ENCODE measurements at places on chromosomes 12 and 14.

DNA sequence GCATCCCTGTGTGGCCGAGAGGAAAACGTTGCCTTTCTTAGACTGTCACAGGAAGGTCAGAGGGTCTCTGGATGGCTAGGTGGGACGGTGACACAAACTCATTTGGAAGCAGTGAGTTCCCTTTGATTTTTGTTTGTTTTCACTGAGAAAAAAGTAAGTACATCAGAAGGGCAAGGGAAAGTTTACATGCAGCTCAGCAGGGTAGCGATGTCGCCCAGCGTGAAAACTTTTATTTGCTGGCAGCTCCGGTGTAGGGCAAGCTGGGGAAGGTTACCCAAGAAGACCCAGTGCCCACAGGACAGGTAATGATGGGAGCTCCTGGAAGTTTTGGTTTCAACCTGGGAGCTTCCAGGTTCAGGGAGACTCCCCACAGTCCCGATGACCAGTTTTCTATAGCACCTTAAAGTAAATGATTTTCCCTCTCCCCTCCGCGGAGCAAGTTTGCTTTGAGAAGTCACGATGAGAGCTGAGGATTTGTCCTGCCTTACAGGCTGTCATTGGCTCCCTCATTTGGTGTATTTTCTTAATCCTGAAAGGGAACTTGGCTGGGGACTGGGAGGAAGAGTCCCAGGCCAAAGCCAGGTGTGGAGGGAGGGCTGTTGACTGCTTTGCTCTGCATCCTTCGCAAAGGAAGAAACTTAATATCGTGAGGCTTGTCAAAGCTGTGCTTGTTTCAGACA is 64.7 kb upstream of the ESRRB start:
- no peak for DNase-seq

DNA sequence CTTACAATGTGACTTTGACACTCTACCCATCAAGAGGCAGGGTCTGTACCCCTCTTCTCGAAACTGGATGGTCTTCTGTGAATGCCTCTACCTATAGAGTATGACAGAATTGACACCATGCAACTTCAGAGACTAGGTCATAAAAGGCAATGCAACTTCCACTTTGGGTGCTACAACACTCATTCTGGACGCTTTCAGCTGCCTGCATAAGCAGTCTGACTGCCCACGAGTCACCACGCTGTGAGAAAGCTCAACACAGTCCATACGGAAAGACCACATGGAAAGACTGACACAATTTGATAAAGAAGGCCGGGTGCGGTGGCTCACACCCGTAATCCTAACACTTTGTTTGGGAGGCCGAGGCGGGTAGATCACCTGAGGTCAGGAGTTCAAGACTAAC is 14.9 kb downstream of the SLC7A7 start:
- no peak for DNase-seq

GRCh38 chr12:56998981-56999380 is 7.4 kb downstream of the ZBTB39 start:
- no peak for DNase-seq

DNA sequence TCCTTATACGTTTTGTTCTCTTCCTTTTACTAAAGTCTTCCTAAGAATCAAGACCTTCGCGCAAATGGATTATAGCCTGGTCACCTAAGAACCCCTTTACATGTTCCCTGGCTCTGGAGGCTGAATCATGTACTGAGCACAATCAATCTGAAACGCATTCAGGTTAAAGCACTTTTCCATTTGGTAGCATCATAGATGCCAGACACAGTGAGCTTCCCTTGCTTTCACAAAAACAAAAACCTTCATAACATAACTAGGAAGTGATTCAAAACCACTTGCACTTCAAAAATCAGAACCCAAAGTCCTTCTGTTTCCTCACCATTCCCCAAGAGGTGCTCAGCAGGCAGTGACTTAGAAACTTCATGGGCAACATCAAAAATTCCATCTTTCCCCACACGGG is 105.4 kb downstream of the CRACR2A start:
- DNase-seq, result no peak

- DNase-seq, result no peak
Observed at GRCh38 chr12:45303945-45304344, 88.0 kb downstream of the ANO6 start.

GRCh38 chr12:25362646-25363045 is 111.9 kb upstream of the KRAS start:
- no peak for DNase-seq

GRCh38 chr12:68890701-68891113 is 42.3 kb downstream of the CPM start:
- no peak for DNase-seq

GRCh38 chr12:3974883-3975282 is 101.7 kb upstream of the PARP11 start:
- DNase-seq, result no peak

DNA sequence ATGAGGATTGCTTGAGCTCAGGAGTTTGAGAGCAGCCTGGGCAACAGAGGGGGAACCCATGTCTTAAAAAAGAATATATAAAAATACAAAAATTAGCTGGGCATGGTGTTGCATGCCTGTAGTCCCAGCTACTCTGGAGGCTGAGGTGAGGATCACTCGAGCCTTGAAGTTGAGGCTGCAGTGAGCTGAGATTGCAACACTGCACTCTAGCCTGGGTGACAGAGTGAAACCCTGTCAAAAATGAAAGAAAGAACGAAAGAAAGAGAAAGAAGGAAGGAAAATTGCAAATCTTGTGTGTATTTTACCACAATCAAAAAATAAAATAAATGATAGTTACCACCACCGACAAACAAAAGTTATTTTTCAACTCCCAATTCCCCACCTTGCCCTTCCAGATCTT is 45.3 kb downstream of the SPRING1 start:
- no peak for DNase-seq

GRCh38 chr14:64855721-64856528 is 23.8 kb downstream of the SPTB start:
- DNase-seq, result no peak

DNA sequence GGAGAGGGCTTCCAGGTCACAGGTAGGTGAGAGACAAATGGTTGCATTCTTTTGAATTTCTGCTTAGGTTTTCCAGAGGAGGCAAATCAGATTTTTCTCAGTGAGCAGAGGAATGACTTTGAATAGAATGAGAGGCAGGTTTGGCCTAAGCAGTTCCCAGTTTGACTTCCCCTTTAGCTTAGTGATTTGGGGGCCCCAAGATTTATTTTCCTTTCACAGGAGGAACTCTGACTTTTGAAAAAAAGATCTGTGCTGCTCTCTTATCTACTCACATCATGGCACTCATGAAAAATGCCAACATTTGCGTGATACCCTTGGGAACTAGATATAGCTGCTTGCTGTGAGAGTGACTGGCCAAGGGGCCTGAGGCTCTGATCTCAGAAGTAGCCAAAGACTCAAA is 58.0 kb upstream of the EVL start:
- DNase-seq, result no peak

- no peak for DNase-seq
Observed at GRCh38 chr14:81594012-81594411, 60.4 kb upstream of the SEL1L start.

DNA sequence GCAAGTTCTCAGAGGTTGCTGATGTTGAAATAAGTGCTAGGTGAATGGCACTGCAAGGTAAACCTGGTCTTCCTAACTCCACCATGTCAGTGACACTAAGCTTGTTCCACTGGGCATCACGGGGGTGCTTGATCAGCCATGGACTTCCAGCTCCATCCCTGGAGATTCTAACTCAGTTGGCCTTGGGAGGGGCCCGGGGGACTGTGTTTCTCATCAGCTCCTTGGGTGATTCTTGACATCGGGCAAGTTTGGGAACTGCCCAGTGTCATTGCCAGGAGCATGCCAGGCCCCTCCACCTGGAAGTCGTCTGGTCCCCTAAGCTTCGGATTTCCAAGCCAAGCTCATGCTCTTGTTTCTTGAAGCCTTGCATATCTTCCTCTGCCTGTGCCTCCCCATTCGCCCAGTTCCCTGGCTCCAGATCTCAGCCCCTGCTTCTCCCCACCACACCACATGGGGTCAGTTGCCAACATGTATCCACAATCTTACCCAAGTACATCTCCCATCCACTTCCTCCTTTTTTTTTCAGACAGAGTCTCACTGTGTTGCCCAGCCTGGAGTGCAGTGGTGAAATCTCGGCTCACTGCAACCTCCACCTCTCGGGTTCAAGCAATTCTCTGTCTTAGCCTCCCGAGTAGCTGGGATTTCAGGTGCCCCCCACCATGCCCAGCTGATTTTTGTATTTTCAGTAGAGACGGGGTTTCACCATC is 30.7 kb upstream of the RFLNA start:
- DNase-seq, result no peak

GRCh38 chr14:22952418-22952817 is 4.5 kb downstream of the HAUS4 start:
- DNase-seq, result no peak

DNA sequence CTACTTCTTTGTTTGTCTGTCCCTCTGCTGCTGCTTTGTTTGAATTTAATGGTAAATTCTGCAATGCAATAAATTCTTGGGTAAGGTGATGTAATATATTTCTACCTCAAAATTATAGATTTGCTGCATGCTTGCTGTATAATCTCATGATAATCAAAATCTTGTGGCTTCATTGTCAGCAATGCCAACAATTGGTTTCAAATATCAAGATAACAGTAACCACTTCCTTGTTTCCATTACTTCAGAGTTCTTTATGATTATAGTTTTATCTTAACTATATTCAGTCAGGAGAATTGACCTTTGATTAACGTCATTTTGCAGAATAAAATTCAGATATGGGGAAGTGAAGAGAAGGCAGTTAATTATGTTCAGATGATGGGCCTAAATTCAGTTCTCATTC is 30.2 kb upstream of the RNU6-8 start:
- no peak for DNase-seq

GRCh38 chr14:98028162-98028561 is 1231.0 kb downstream of the VRK1 start:
- no peak for DNase-seq

- no peak for DNase-seq
Observed at GRCh38 chr12:26346736-26347135, 151.4 kb downstream of the SSPN start.

- DNase-seq, result no peak
Observed at GRCh38 chr14:36940476-36940875, 231.9 kb downstream of the SLC25A21 start.

GRCh38 chr12:80627782-80628181 is 79.7 kb upstream of the MYF6 start:
- no peak for DNase-seq

GRCh38 chr14:104184506-104184905 is 46.1 kb downstream of the KIF26A start:
- no peak for DNase-seq

DNA sequence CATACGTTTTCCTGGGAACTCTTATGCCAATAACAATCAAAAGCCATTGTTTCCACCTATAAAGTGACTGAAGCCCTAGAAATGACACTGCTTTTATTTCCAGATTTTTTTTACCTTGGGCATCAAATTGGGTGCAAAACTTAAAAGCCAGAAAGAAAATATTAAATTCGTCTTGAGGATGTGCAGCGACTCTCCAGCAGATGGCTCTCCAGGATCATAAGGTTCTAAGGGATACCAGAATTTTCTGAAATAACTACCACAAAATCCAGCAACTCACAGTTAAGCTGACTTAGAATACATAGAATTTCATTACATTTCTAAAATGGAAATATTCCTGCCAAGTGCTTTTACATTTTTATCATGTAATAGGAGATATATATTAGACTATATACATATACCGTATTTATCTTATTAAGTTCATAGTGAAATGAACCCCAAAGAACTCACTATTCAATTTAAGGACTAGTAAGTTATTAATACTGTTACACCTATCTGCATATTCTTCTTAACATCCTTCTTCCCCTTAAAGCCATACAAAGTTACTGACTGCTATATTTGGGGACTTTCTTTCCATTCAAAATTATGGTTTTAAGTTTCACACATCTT is 44.0 kb downstream of the ARMH4 start:
- DNase-seq, result peak; percentile 38

- DNase-seq, result no peak
Observed at GRCh38 chr12:83172441-83172840, 485.7 kb downstream of the TMTC2 start.

DNA sequence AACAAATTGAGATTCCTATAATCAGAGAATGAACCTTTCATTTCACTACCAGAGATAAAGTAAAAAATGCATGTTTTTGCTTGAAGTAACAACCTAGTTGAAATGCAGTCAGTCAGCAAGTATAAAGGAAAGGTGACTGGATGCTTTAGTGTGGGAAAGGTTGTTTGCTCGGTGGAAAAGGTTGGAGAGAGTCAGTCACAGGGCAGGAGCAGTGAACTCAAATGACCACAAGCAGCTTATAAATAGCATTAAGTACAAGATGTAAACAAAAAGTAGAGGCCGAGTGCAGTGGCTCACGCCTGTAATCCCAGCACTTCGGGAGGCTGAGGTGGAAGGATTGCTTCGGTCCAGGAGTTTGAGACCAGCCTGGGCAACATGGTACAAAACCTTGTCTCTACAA is 98.1 kb upstream of the FGD4 start:
- DNase-seq, result no peak

DNA sequence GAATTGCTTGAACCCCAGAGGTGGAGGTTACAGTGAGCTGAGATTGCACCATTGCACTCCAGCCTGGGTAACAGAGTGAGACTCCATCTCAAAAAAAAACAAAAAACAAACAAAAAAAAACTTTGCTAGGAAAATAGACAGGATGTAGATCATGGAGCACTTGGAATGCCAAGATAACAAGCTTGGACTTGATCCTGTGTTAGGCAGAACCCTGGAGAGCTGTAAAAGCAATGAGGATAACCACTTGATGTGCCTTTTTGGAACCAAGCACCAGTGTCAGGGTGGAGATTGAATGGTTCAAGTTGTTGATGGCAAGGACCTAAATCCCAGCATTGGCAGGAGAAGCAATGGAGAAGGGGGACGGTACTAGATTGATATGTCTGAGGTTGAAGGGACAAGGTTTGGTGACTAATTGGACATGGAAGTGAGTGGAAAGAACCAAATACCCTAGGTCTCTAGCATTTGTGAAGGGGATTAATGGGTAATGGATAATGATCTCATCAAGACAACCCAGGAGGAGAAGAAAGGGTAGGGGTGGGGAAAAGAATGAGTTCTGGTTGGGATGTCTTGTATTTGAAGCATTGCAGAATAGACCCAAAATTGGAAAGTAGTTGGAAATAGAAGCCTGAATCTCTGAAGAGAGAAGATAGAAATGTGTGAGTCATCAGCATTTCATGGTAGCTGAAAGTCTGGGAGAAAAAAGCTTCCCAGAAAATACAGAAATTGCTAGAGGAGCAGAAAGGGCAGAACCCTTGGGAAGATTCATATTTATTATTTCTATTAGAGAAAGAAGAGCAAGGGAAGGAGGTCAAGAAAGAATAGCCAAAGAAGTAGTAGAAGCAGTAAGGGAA is 176.7 kb downstream of the NUAK1 start:
- no peak for DNase-seq

DNA sequence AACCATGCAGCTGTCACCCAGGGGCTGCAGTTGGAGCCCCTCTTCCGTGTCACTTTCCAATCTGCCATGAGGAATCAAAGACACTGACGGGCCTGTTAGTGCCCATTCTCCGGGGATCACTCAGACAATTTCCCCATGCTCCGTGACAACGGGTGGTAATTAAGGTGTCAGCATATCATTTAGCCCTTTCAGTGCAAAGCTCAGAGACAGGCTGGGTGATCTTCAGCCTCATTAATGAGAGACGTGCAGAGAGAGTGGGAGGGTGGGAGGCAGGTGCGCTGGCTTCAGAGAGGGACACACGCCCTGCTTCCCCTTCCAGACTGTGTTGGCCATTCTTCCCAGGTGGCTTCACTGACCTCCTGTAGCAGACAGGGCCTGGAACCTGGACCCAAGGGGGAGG is 58.7 kb downstream of the MVK start:
- DNase-seq, result no peak
